ENCODE measurements at places on chromosomes 5 and 9. TPM values are rescaled to one million over a fixed set of nuclear protein-coding genes. Genes with fewer than 3 reads are reported as not detected.

- no peak for DNase-seq
Measured at GRCh38 chr5:110324876-110325275, 401.6 kb downstream of the TMEM232 start.

DNA sequence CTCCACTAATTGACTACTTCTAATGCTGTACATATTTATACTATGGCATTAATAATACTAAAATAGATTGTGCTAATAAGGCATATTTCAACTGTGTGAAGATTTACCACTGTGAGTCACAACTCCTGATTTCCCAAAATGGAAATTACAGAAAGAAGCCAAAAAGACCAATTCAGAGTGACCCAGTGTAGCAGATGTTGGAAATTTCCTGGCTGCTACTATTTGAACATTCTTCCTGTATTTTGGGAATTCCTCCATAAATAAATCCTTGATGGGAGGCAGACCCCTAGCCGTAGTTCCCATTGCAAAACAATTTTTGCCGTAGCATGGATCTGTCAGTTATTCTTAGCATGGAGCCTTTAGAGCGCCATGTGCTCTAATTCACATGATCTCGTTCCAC, 11.4 kb upstream of the PRUNE2 start:
- DNase-seq: no peak

DNA sequence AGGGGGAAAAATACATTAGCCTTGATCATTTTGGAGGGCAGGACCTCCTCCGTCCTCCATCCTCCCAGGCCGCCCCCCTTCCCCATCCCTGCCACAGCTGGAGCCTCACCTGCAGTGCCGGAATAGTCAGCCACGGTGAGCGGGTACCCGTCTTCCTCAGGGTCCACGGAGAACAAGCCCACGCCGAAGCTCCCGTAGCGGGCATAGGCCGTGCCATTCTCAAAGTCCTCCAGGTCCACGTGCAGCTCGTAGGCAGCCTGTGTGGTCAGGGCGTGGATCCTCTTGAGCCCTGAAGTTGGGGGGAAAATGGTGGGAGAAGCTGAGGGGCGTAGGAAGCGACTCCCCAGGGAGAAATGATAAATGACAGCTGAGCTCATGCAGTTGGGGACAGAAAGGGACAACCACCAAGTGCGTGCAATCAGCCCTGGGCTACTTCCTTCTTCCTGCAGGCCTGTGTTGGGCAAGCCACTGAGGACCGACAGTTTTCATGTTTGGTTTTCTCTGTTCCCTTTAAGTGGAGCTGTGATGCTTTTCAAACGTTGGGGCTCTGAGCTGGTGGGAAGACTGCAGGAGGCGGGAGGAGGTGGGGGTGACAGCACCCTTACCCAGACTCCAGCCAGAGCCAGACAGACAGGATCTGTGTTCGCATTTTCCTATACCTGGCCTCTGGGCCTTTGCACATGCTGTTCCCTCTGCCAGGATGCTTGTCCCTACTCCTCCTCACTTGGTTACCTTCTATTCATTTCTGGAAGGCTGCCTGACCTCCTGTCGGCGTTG, 8.7 kb upstream of the QRFP start:
- no peak for DNase-seq

DNA sequence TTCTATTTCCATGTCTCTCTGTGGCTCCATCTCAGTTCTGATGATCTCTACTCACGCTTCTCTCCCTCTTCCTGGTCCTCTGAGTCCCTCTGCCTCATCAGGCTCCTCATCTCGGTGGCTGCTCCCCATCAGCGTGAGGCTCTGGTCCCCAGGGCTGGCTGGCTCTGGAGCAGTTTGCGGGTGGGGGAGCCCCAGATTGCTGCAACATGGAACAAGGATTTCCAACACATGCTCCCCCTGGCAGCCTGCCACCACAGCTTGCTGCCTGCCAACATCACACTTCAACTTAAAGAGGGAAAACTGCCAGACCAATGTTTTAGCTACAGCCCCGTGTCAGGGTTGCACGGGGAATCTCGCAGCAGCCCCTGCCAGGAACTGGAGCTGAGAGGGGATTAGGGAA, 77.2 kb upstream of the NEK6 start:
- no peak for DNase-seq

GRCh38 chr5:6770826-6771607, 57.8 kb downstream of the TENT4A start:
- no peak for DNase-seq

GRCh38 chr5:68196876-68197275, 18.7 kb upstream of the PIK3R1 start:
- DNase-seq: no peak

GRCh38 chr9:90848866-90849265, 47.2 kb downstream of the SYK start:
- no peak for DNase-seq

DNA sequence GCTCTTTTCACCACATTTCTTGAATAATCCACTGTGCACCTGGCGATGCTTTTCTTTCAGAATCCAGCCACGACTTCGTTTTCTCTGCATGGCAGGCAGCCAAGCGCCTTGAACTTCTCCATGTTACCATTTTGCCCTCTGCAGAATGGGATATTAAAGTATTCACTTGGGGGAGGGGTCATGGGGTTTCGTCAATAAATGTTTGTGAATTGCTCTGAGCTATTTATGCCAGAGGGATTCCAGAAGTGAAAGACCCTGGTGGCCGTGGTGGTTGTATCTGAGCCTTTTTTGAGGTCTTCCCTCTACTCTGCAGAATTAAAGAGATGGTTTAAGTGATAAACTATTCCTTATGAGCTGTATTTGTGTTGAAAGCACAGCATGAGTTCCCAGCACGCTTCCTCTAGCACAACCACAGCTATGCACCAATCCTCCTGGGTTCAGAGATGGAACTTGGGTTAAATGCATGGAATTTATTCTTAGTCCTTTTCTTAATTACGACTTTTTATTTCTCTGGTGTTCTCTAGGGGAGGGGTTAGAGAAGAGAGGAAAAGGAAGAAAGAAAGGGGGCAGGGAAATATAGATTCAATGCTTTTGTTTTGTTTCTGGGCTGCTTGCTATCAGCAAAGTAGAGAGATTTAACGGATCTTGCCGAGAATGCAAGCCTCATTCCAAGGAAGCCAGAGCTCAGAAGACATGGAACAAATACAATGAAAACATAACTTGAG, 478.2 kb upstream of the TNC start:
- DNase-seq: no peak

DNA sequence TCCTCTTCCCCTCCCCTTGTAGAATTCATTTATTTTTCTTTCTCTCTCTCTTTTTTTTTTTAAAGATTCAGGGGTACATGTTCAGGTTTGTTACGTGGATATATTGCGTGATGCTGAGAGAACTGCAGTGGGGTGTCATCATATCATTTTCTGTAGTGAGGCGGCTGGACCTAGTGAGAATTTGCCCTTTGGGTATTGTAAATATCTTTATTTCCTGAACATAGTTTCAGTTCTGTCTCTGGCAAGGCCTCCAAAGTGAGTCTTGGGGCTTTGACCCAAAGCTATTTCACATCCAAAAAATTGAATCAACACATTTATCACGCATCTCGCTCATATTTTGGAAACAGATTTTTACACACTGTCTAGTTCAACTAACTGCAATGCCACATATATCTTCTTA, 25.4 kb upstream of the MYOT start:
- DNase-seq: no peak

GRCh38 chr9:127175764-127176163, 53.3 kb upstream of the ANGPTL2 start:
- no peak for DNase-seq

DNA sequence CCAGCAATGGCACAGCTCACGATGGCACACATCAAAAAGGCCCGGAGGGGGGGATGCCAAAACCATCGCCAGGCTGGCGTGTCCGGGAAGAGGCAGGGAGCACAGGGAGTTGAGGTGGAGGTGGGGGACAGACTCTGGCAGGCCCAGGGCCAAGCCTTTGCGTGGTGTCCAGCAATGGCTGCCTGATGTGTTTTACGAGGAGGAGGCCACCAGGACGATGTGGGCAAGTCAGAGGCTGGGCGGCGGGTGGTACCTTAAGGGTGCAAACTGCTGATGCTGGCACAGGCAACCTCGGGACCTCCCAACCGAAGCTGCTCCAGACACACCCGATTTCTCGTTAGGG, 4.7 kb downstream of the VAV2 start:
- DNase-seq: no peak

DNA sequence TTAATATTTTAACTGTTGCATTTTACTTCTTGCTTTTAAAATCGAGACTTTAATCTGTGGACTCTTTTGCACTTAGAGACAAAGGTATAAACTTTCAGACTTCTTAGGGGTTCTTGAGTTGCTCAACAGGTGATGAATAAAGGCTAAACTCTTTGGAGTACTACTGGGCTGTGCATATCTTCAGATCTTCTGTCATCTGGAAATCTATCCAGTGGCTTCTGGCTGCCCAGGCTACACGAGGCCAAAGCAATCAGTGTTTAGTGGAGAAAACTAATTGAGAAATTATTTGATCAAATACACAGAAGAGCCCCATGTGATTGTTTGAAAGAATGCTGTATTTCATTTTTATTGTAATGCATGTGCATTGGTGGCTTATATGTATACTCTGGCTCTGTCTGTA, 146.1 kb downstream of the PBX3 start:
- DNase-seq: no peak

- no peak for DNase-seq
Measured at GRCh38 chr9:133113949-133114885, 6.8 kb downstream of the RALGDS start.

DNA sequence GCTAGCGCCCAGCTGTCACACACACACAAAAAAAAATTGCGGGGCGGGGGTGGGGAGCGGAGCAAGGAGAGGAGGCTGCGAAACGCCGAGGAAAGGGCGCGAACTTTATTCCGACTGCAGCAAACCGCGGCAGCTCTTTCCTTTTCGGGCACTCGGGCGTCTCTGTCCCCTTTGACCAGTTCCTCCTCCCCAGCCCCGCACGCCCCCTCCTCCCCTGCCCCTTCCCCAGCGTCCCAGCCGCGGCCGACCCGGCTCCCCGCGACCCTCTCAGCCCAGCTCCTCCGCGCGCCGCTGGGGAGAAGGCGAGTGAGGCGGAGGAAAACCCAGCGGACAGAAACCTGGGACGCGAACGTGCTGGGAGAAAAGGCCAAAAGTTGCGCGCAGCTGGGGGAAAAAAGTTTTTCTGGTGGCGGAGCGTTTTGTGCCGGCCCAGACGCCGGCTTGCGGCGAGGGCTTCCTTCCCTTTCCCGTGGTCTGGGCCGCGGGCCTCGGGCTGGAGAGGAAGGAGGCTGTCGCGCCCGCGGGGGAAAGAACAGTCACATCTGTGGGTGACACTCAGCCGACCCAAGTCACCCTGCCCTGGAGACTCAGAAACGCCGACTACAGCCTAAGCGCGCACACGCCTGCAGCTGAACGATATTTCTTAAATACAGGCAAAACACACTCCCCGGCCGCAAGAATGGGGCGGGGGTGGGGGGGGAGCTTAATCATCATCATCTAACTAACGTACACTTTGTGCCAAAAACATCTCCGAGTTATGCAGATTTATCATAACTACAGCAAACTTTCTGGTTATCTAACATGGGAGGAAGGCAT, 1.1 kb upstream of the BNC2 start:
- DNase-seq: no peak

DNA sequence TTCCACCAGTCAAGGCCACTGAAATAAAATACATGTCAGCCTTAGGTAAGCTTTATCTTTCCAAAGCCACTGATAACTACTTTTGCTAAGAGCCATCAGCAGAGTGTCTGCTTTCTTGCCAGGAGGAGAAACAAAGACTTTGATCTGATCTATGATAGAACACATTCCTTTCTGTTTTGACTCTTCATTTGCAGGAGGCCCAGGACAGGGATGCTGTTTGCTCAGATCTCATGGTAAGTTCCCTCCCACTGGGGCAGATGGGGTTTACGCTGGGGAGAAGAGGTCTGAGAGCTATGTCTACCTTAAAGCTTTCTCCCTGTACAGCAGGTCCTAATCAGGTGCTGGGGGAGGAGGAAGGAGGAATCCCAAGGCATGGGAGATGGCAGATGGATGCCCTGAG, 497.6 kb downstream of the NTRK2 start:
- DNase-seq: no peak

DNA sequence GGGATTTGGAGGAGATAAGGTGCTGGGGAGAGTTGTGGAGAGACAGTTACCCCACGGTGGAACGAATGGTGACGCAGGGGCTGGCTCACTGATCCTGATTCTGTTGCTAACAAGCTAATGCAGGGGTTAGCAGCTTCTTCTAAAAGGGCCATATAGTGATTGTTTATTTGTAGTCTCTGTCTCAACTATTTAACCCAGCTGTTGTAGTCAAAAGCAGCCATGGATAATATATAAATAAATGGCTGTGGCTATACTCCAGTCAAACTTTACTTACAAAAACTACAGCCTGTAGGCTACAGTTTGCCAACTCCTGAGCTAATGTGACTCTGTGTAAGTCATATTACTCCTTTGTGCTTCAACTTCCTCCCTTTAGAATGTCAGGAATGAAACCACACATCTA, 21.8 kb downstream of the STOM start:
- DNase-seq: no peak

DNA sequence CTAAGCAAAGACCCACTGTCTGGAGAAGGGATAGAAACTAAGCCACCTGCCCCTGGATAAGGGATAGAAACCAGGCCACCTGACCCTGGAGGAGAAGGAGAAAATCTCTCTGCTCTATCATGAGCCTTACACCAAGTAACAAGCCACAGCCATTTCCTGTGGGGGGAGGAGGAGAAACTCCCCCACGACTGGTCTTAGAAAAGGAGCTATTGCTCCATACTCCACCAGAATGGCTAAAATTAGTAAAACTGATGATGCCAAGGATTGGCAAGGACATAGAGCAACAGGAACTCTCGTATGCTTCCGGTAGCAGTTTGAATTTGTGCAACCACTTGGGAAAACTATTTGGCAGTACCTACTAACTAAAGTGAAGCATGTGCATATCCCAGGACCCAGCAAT, 70.8 kb downstream of the ACTL7B start:
- no peak for DNase-seq

DNA sequence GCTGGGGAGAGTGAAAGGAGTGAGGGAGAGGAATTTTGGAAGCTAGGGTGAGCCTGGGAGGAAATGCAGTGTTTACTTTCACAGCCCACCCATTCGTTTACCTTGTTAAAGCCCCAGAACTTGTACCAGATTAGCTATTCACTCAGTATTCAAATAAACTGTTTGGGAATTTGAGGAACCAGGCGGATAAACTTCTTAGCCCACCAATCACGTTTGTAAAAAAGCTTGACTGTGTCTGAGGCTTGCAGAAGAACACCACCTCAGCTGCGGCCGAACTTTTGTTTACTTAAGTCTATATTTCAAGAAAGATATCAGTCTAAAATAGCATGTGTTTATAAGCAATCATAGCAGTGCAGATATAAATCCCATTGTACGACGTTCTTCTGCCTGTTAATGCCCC, 5.2 kb upstream of the TLE1 start:
- no peak for DNase-seq

GRCh38 chr5:175800656-175801081, 70.7 kb upstream of the CPLX2 start:
- no peak for DNase-seq

NPR3 gene
- 0.39 TPM for total RNA-seq

GABBR2 gene
- total RNA-seq: 0.15 TPM

PLCXD3 gene
- total RNA-seq: not detected

SPINK4 gene
- not detected for total RNA-seq

ZMYND19 gene
- total RNA-seq: 57.4 TPM

TMEM171 gene
- total RNA-seq: 5.4 TPM

KIF12 gene
- total RNA-seq: 6.4 TPM

PLAC8L1 gene
- total RNA-seq: 2.6 TPM

LRRTM2 gene
- not detected for total RNA-seq

Measured in HCT116 (cell line).